ENCODE measurements at places on chromosomes 1 and 21. TPM values are rescaled to one million over a fixed set of nuclear protein-coding genes. Genes with fewer than 3 reads are reported as not detected.

The ZBED6 gene
- total RNA-seq = 9.7 TPM

The SPAG17 gene
- total RNA-seq = 0.84 TPM

The EFNA1 gene
- total RNA-seq = 26.1 TPM

The SLC25A34 gene
- 0.14 TPM for total RNA-seq

The FAM3B gene
- total RNA-seq = not detected

The SLC6A9 gene
- total RNA-seq = 1.9 TPM

The TBX19 gene
- total RNA-seq = 0.42 TPM

The NFASC gene
- 4.0 TPM for total RNA-seq

The EDARADD gene
- total RNA-seq = 6.8 TPM

The CD48 gene
- total RNA-seq = not detected

The RIIAD1 gene
- total RNA-seq = not detected

The B3GALNT2 gene
- 29.3 TPM for total RNA-seq

The CACHD1 gene
- total RNA-seq = 2.2 TPM

The MIXL1 gene
- total RNA-seq = not detected

The SDCCAG8 gene
- total RNA-seq = 23.3 TPM

The AMY1C gene
- 1.4 TPM for total RNA-seq

The KDM5B gene
- total RNA-seq = 75.8 TPM

The NPL gene
- total RNA-seq = 2.7 TPM

The FGR gene
- not detected for total RNA-seq

The GBP6 gene
- 75.2 TPM for total RNA-seq

The RNU1-2 gene
- total RNA-seq = under 0.01 TPM

The WDR64 gene
- not detected for total RNA-seq

The IL22RA1 gene
- total RNA-seq = 2.1 TPM

The OLIG2 gene
- total RNA-seq = not detected

The TMEM200B gene
- 0.63 TPM for total RNA-seq

The PODN gene
- not detected for total RNA-seq

The NR1I3 gene
- total RNA-seq = not detected

The SEMA4A gene
- 7.6 TPM for total RNA-seq

The CNIH3 gene
- total RNA-seq = 0.14 TPM

The DTL gene
- 15.2 TPM for total RNA-seq

The CHODL gene
- total RNA-seq = 0.28 TPM

The TTLL7 gene
- total RNA-seq = 2.1 TPM

The S100A9 gene
- total RNA-seq = 5,057 TPM

The MYCL gene
- total RNA-seq = 12.2 TPM

The RYR2 gene
- total RNA-seq = not detected

The FAM72D gene
- 2.0 TPM for total RNA-seq

The ADAM30 gene
- not detected for total RNA-seq

The C8B gene
- not detected for total RNA-seq

The CA14 gene
- 0.14 TPM for total RNA-seq

The SELE gene
- total RNA-seq = not detected

The HSPA6 gene
- 0.19 TPM for total RNA-seq

The PDE4B gene
- 1.2 TPM for total RNA-seq

The VSIG8 gene
- 0.05 TPM for total RNA-seq

The LIX1L gene
- total RNA-seq = 11.7 TPM

The ATP1A4 gene
- not detected for total RNA-seq

Data from airway epithelial cell (primary cell).